ENCODE measurements at places on chromosomes 5 and 9. TPM values are rescaled to one million over a fixed set of nuclear protein-coding genes. Genes with fewer than 3 reads are reported as not detected.

GRCh38 chr5:78649211-78649695 is 681 bp upstream of the LHFPL2 start:
- DNase-seq: no peak

GRCh38 chr5:66247176-66247960 is 103.3 kb downstream of the SREK1 start:
- no peak for DNase-seq

The PCDHGB3 gene
- 0.34 TPM for total RNA-seq

The CSF2 gene
- total RNA-seq: not detected
